ENCODE measurements at places on chromosomes 5 and 9.

- DNase-seq: no peak
Observed at GRCh38 chr5:122880749-122881148, 35.3 kb downstream of the SNX24 start.

- no peak for DNase-seq
Observed at GRCh38 chr5:128062172-128062746, 21.3 kb upstream of the SLC12A2 start.

GRCh38 chr5:112018846-112019245, 261.9 kb upstream of the NREP start:
- no peak for DNase-seq

- DNase-seq: no peak
Observed at GRCh38 chr9:91921371-91921770, 28.7 kb downstream of the ROR2 start.

DNA sequence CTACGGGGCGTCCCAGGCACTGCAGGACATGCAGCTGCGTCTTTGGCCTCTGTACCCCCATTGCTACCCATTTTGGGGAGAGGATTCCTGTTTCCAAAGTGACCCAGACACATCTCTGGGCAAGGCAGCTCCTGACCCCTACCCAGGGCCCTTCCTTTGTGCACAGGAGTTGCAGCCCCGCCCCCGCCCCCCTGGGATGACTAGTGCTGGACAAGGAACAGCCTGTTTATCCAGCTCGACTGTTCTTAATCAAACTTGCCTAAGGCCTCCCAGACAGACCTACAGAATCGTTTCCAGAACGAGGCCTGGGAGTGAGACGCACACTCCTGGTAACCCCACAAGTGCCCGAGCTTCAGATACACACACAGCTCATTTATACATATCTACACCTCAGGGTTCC, 13.2 kb downstream of the DIPK1B start:
- no peak for DNase-seq

DNA sequence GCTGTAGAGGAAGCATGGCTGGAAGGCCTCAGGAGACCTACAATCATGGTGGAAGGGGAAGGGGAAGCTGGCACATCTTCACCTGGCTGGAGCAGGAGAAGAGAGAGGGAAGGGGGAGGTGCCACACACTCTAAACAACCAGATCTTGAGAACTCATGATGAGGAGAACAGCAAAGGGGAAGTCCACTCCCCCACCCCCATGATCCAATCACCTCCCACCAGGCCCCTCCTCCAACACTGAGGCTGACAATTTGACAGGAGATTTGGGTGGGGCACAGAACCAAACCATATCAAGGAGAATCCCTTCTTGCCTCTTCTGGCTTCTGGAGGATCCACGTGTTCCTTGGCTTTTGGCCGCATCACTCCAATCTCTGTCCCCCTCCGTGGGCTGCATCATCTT, 13.1 kb upstream of the CMBL start:
- no peak for DNase-seq

- no peak for DNase-seq
Observed at GRCh38 chr5:581941-582340, 30.2 kb upstream of the CEP72 start.

DNA sequence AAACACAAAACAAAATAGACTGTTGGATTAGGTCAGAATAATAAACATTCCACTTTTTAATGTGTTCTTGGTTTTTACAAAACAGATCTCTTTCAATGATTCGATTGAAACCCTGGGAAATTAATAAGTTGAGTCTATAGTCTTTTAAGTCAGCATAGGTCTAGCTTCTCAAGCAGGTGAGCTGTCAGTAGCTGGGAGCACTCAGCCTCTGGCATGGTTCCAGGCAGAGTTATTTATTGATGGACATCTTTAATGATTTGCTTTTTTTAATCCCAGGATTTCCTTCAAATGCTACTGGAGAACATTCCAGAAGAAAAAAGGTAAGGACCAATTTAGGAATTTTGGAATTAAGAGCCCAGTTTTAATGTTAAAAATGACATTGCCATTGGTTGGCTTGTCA, 241.0 kb downstream of the AOPEP start:
- DNase-seq: no peak

GRCh38 chr5:30384171-30384570, 809.3 kb upstream of the CDH6 start:
- DNase-seq: no peak

- no peak for DNase-seq
Observed at GRCh38 chr9:99350461-99350860, 128.4 kb downstream of the SEC61B start.

DNA sequence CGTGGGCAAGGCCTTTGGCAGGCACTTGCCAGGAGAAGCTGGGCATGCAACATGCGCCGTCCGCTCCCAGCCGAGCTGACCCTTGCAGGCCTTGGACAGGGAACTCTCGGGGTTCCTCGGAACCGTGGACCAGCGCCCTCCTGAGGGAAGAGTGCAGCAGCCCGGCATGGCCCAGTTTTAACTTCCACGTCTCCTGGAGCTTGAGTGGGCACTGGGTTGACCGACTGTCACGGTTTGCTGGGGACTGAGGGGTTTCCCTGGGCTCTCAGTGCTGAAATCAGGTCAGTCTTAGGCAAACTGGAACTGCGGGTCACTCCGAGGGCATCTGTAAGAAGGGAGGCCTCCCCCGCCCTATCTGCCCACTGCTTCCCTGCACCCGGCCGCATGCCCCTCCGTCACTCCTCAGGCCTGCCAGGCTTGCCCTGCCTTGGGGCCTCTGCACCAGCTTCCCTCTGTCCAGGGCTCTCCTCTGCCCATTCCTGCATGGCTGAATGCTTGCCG, 87.0 kb upstream of the PHYKPL start:
- DNase-seq: no peak

GRCh38 chr5:53473633-53474032, 6.8 kb upstream of the FST start:
- DNase-seq: no peak

DNA sequence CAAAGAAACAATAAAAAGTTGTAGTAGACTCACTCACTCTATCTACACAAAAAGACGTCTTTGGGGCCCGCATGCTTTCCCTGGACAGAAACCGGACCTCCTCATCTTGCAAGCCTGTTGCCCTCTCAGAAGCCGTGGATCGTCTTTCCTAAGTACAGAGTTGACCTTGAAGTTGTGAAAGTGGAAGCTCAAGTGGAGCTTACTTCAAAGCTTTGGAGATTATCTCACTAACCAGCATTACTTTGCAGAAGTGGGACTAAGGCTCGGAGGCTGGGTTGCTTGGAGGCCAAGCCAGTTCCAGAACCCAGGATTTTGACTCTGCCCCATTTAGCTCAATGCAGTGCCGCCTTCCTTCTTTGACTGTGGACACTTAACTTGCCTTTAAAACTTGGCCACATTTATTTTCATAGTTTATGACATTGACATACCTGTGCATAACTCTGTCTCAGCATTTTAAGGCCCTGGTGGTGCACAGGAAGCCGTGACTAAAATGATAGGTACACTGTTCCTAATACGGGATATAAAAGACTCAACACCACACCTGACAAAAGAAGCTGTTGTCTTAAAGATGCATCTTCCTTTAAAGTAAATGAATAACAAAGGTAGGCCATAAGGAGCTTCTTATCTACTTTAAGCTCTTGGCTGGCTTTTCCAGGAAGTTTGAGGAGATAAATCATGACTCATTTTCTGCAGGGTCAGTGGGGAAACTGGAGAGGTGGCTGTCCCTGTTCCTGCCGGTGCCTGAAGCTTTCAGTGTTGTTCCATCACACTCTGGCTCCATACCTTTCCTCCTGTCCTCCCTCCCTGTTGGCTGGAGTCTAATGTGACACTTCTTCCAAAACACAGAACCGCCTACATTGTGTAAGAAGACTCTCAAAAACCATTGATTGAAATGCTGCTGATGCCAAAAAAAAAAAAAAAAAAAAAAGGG, 10.7 kb downstream of the SLC25A25 start:
- no peak for DNase-seq

DNA sequence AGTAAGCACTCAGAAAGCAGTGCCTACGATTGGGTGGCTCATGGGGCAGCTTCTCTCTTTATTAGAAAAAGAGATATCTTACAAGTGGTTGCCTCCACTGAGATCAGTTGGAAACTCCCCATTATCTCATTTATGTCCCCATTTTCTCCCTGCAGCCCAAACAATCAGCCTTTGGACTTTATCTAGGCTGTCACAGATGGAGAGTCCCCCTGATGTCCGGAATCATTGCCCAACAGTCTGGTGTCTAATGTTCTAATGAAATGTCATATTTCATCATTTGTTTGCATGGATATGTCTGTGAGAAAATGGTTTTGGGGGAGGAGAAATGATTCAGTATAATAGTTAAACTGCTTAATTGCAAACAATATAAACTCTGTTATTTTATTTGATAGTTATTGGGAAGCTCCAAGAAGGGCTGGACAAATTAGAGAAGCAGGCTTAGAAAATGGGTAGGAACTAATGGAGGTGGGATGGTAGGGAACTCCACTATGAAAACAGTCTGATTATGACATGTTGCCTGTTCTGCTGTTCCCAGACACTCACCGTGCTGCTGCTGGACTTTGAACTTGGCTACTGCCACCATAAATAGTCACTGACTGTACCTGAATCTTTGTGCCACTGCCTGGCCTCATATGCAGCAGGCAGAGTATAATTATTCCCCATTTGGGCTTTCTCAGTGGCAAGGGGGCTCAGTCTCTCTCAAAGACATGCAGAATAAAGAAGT, 38.3 kb upstream of the SMAD5 start:
- no peak for DNase-seq

- peak; percentile 82 for DNase-seq
Observed at GRCh38 chr9:34633851-34634550, 3.6 kb downstream of the SIGMAR1 start.

DNA sequence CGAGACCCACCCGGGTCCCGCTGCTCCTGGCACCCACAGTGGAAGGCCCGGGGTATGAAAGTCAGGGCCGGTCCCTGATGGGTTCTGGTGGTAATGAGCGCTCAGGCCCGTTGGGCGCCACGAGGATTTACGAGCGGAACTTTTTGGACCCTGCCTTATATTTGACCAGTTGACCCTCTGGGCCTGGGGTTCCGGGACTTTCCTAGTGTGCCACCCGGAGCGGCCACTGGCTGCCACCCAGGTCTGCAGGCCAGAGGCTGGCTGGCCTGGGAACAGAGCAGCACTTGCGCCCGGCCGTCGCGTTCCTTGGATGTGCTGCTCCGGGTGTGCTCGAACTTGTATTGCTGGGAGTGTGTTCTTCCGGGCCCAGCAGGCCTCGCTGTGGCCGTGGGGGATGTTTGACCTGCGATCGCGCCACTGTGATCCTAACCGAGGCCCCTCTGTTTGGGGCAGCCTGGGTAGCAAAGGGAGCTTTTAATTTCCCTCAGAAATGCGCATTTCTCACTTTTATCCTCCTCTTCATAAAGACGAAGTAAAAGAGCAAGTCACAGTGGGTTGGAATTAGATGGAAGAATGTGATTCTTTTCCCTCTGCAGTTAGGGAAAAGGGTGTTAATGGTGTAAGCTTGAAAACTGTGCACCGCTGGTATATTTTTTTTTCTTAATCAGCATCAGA, 1.2 kb downstream of the F2RL1 start:
- DNase-seq: peak; percentile 54

- DNase-seq: peak; percentile 49
Observed at GRCh38 chr5:170903075-170903474, 41.3 kb downstream of the RANBP17 start.

DNA sequence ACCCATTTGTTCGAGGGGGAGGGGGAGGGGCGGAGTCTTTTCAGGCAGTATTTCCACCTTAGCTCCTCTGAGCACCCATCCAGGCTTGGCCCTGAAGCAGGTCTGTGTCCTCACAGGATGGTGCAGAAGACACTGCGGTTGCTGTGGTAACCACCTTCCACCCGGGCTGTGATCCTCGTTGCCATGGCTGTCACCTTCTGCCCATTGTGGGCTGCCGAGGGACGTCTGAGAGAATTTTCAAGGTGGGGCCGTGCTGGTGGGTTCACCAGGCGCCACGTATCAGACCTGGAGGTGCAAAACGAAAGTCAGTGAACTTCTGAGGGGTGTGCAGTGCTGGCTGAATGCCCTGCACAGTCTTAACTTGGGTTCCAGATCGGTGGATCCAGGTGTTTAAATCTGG, 26.7 kb downstream of the POLR1E start:
- no peak for DNase-seq

- no peak for DNase-seq
Observed at GRCh38 chr9:31321256-31321655, 1063.2 kb upstream of the ACO1 start.

DNA sequence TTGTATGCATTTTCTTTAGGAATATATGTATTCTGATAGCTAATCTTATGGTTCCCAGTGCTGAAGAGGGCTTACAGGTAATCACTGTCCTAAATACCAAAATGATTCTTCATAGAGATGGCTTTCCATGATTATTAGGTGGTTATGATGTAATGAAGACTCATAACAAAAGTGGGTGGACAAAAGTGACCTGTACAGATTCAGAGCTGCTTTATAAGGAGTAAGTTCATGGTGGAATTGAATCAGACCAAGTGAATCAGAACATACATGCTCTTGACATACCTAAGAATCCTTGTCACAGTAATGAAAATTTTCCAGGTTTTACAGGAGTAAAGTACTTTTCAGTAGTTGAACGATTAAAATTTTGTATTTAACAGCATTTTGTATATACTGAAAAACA, 105.6 kb downstream of the NIPBL start:
- DNase-seq: no peak

DNA sequence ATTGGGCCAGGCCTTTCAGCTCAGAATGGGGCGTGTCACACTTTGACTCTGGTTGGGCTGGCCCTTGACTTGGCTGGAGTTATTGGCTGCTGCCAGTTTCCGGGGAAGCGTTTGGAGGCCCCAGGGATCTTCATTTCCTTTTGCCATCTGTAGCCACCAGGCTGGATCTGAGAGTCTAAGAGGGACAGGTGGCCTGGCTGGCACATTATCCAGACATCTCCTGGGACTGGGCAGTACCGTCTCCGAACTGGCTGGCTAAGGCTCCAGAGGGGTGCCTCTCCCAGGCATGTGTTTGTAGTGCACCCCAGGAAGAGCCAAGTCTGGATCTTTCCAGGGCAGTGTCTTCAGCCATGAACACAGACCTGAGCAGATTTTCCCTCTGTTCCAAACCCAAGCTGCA, 9.7 kb upstream of the JADE2 start:
- DNase-seq: no peak

DNA sequence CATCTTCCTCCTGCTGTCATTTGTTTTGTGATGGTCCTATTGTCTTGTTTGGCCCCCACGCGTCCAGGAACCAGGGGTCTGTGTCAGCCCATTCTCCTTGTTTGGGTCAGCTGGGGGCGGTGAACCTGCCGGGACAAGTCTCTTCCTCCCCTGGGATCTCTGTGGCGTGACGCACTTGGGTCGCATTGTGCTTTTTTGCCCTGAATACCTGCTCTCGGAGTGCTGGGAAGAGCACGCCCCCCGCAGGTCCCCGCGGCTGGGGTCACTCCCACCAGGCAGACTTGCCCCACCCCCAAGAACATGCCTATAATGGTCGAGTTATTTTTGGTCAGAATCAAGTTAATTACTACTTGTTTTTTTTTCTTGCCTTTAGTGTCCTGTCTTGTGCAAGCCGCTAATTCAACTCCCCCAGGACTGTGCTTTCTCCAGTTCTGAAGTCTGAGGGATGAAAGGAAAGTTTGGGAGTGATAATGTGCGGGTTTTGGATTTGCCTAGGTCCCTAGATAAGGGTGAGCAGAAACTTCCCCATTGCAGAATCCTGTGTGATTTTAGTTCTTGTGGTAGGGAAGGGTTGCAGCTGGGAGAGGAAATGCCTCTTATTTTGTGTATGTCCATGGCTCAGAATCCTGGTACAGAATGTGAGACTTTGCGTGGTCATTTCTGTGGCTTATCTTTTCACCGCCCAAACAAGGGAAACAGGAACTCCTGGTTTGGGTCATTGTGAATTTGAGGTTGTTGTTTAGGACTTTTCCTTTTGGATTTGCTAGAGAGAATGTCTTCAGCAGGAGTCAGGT, 789 bp downstream of the ACER2 start:
- no peak for DNase-seq
